NCI-H2107 (cell line): ENCODE measurements at places on chromosomes 2 and 18.

DNA sequence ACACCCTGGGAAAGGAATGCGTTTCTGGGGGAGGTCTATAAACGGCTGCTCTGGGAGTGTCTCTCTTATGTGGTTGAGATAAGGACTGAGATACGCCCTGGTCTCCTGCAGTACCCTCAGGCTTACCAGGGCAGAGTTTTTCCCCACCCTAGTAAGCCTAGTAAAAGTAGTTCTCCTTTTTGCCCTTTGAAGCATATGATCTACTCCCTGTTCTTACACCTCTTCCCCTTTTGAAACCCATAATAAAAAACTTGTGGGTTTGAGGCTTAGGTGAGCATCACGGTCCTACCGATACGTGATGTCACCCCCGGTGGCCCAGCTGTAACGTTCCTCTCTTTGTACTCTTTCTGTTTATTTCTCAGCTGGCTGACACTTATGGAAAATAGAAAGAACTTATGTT, 97.4 kb downstream of the FSIP2 start:
- no peak for DNase-seq

- DNase-seq: no peak
Measured at GRCh38 chr2:212154477-212154878, 384.1 kb downstream of the ERBB4 start.

DNA sequence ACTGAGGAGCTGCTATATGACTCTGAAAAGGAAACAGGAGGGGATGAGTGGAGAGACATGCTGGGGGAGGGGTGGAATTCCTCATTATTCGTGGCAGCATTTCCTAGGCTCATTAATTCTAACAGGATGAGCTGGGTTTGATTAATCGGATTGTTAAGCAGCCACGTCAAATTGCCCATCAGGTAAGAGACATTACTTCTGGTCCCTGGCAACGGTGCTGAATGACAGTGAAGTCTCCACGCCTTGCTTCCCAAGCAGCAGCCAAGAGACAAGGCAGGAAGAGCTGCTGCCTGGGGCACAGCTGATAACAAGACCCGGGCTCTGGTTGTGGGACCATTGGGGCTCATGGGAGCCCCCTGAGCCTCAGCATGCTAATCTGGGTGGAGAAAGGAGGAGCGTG, 86.6 kb downstream of the MARCHF4 start:
- DNase-seq: no peak

- DNase-seq: no peak
Measured at GRCh38 chr18:10286580-10287150, 167.8 kb upstream of the APCDD1 start.

- DNase-seq: no peak
Measured at GRCh38 chr18:8516371-8517250, 92.6 kb upstream of the RAB12 start.
